ENCODE measurements at places on chromosomes 4 and X.

DNA sequence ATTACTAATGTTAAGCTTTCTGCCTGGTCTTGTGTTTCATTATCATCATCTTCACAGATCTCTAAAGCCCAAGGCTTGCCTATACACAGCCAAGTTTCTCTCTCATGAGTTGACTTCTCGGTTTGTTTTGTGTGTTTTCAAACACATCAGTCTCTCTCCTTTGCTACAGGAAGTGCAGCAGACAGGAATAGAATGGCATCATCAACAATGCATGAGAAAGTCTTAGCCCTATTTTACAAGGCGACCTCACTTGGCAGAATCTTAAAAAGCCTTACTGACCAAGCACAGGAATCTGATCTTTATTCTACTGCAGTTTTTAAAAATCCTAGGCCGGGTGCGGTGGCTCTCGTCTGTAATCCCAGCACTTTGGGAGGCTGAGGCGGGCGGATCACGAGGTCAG lies 36.8 kb downstream of the CC2D2A start:
- DNase-seq: no peak

DNA sequence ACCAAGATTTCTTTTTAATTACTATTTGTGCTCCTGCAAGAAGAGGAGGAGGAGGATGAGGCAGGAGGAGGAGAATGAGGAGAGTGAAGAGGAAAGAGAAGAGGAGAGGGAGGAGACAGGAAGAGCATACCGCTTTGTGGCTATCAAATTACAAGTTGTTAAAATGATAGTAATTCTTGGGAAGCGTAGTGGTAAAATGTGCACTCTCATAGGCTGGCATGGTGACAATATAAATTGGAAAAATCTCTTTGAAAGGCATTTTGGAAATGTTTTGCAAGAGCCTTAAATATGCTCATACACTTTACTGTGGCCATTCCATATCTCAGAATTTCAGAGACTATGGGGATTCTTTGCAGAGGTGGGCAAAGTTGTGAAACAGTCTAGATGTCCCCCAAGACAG lies 53.2 kb downstream of the MXRA5 start:
- no peak for DNase-seq

GRCh38 chr4:125266901-125267604 lies 47.7 kb upstream of the FAT4 start:
- DNase-seq: peak; percentile 78

DNA sequence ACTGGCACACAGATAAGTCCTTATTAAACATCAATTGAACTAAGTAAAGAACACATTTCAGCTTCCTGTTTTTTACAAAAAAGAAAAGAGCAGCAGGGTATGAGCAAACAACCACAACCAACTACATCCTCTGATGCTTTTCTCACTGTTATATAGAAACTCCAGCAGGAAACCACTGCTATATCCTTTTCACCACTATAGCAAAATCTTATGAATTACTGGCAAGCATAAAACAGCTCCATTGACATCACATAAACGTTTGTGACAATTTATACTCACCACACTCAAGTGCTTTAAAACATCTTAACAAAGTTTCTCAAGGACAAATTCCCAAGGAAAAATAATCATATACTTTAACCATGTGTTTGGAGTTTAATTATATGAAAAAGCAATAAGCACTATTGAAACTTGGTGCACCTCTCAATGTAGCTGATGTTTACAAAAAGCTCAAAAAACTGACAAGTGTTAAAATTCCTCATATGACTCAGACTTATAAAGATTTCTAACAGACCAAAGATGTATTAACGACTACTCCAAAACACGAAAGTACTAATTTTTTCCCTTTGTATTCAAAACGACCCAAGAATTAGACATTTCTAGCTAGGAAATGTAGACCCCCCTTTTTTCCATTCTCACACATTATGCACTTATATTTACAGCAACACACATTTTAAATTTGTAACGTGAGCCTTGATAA lies 12.9 kb downstream of the GPRIN3 start:
- no peak for DNase-seq

GRCh38 chr4:169079942-169080827 lies 70.1 kb upstream of the CBR4 start:
- no peak for DNase-seq

DNA sequence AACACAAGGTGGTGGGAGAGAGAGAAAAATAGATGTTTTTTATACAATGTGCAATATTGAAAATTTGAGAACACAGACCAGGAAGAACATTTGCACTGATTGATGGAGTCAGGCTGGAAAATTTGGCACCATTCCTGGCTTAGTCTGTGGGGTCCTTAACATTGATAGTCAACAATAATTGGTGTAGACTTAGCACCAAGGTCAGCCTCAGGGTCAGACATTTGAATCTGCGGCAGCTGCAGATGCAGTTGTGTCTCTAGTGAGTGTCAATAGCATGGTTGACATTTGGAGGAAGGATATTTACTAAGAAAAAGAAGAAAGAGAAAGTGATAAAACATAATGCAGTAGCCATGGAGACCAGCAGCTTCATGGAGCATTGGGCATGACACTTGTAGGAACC lies 31.5 kb upstream of the GLRA3 start:
- no peak for DNase-seq

- no peak for DNase-seq
These were observed 73.8 kb downstream of the CD38 start for GRCh38 chr4:15851969-15852368.

- no peak for DNase-seq
These were observed 57.3 kb upstream of the BCOR start for GRCh38 chrX:40154853-40155588.

GRCh38 chr4:45663003-45663402 lies 460.9 kb downstream of the GABRG1 start:
- DNase-seq: peak; percentile 19

GRCh38 chrX:10759141-10759799 lies 138.9 kb upstream of the MID1 start:
- DNase-seq: no peak

GRCh38 chr4:89954906-89955695 lies 60.4 kb downstream of the MMRN1 start:
- no peak for DNase-seq

GRCh38 chrX:79065696-79066095 lies 78.8 kb upstream of the GPR174 start:
- no peak for DNase-seq

DNA sequence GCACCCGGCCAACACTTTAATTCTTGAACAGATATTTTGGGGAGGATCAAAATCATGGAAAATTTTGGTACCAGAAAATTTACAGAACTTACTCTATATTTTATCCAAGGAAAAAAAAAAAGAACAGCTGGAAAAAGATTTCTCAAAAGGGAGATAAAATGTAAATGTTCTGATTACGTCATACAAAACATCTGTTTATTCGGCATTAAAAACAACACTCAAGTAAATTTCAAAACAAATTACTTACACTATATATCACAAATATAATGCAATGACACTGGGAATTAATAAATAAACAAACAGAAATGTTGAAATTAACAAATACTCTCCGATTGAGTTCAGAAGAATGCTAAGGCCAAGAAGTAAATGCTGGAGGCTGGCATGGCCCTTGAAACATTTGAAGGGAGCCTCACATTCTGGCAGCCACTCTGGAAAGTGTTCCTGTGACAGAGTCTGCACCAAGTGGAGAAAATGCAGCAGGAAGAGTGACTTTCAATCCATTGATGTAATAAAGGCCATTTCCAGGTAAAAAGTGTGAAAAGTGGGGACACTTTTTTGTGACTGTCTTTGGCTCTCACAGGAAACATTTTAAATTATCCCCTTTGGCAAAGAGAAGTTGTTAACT lies 486.0 kb upstream of the CTSO start:
- DNase-seq: no peak

GRCh38 chr4:110663738-110664444 lies 41.0 kb upstream of the PITX2 start:
- DNase-seq: peak; percentile 73
